ENCODE measurements at places on chromosomes 2 and 18.

DNA sequence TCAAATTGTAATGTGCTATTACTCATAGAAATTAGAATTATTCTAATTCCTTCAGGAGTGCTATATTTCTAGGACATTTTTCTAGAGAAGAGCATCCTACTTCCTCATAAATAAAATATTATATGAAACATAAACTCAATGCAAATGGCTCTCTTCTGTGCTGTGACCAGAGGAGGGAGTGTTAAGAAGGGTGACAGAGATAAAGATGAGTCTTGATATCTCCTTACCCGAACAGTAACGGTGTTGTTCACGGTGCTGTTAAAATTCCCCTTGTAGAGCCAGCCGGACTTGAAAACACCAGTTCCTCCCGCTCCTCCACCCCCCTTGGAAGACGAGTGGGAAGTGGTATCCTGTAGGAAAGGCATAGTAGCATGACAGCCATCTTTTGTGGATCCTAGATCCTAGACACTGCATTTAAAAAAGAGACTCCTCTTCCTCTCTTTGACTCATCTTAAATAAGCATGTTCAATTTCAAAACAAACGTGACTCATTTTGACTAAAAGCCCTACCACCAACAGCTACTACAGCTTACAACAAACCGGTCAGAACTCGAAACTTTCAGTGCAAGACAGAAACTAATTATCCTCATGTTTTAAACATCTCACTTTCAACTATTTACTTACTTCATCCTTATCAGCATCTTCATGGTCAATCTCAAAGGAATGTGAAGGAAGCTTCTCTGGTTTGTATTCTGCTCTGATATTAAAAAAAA, 156.3 kb downstream of the DOCK10 start:
- DNase-seq, result peak; percentile 17

GRCh38 chr2:159710601-159711180, 1.6 kb upstream of the MARCHF7 start:
- no peak for DNase-seq

GRCh38 chr2:140892436-140892835, 1238.4 kb downstream of the LRP1B start:
- DNase-seq, result no peak

- DNase-seq, result no peak
These were observed 78.5 kb upstream of the STK17B start for GRCh38 chr2:196249860-196250259.

DNA sequence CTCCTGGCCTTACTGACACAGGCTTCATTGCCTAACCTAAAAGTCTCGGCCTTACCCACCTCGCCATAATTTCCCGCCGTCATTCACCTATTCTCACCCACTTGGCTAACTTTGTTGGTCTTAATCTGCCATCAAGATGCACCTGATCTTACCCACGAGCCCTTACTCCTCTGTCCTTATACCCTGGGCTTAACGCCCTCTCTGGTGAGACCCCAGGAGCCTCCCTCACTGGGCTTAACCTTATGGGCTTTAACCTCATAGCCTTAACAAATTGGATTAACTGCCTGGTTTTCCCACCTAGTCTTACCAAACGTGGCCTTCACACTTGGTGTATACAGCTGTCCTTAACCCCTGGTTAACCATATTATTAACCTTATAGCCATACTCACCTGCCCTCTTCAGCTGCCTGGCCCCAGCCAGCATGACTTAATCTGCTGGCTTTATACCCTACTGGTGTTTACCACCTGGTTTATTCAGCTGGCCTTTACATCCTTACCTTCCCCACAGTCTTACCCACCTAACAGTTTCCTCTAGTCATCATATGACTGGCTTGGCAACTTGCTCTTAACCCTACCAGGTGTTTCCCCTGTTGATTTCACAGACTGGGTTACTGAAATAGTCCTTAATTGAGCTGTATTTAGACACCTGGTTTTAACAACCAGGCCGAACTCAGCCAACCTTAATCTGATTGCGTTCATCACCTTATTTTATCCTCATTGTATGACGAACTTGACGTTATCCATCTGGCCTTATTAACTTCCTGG, 132.0 kb upstream of the ZSWIM2 start:
- DNase-seq, result no peak
